ENCODE measurements at places on chromosomes 11 and 22. TPM values are rescaled to one million over a fixed set of nuclear protein-coding genes. Genes with fewer than 3 reads are reported as not detected.
A peak's percentile ranks its signal among the peaks of the same experiment; 100 is the strongest.

DNA sequence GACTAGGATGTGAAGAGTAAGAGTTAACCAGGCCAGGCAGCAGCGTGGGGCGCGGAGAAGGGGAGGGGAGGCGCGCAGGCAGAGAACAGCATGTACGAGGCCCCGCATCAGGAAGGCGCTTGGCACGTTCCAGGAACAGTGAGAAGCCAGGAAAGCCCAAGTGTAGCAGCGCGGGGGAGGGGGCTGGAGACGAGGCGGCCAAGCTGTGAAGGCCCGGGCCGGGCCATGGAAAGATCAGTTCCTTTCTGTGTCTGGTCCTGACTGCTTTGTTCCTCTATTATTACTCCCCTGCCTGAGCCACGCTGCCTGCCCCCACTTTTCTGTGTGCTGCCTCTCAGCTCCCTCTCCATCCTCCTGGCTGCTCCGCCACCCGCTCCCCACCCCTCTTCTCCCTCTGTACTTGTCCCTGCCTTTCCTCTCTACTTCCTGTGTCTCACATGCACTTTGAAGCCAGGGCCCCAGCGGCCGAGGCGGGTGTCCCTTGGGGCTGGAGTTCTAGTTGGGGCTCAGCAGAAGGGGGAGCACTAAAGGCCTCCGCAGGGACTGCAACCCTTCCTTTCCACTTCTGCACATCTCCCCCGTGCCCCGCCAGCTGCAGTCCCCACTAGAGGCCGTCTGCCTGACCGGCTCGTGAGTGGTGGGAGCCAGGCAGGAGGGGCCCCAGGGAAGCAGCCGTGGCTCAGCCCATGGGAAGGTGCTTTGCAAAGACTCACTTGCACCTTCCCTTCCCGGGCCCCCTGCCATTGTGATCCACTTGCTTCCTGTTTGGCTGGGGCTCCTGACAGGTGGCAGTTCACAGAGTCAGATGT, 63.7 kb downstream of the PRDM11 start:
- no peak overlapping the region for H3K4me3 ChIP-seq
- H3K4me1 ChIP-seq, result no peaks in the 10 kb centered on the region
- no peaks in the 10 kb centered on the region for H3K36me3 ChIP-seq
- DNase-seq, result peak; percentile 84
- no peaks in the 10 kb centered on the region for H3K27me3 ChIP-seq

DNA sequence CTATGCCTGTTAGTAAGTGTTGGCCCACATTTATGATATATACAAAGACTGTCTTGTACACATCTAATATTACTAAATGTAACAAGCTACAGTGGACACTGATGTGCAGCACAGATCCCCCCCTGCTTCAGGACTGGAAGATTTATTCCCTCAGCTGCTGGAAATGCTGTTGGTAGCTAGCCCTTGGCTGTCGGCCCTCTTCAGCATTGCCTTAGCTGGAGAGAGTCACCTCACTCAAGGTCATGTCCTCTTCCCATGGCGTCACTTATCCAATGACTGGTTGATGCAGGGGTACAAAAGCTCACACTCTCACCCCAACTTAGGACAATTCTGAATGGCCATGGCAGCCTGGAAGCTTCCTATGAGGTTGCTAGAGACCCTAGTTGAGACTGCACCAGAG, 312.7 kb downstream of the SOX6 start:
- no peak overlapping the region for H3K27ac ChIP-seq
- H3K36me3 ChIP-seq, result no peaks in the 10 kb centered on the region
- H3K4me1 ChIP-seq, result no peaks in the 10 kb centered on the region
- no peaks in the 10 kb centered on the region for H3K27me3 ChIP-seq
- H3K4me3 ChIP-seq, result no peak overlapping the region

GRCh38 chr11:6206456-6207180, 1.3 kb downstream of the C11orf42 start:
- H3K27me3 ChIP-seq, result no peaks in the 10 kb centered on the region
- no peaks in the 10 kb centered on the region for H3K4me1 ChIP-seq
- H3K36me3 ChIP-seq, result peaks cover 3% of the 10 kb centered on the region
- no peak overlapping the region for H3K27ac ChIP-seq
- DNase-seq, result peak; percentile 46

DNA sequence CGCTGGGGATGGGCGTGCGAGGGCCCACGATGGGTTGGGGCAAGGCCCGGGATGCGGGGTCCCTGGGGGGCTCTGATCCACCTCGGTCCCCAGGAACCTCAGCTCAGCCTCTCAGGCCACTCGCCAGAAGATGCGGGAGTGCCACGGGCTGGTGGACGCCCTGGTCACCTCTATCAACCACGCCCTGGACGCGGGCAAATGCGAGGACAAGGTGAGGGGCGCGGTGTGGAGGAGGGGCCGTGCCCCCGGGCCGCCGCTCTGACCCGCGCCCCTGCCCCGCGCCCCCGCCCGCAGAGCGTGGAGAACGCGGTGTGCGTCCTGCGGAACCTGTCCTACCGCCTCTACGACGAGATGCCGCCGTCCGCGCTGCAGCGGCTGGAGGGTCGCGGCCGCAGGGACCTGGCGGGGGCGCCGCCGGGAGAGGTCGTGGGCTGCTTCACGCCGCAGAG, 6.3 kb downstream of the PKP3 start:
- no peaks in the 10 kb centered on the region for H3K4me1 ChIP-seq
- no peak for DNase-seq
- H3K4me3 ChIP-seq, result no peak overlapping the region
- H3K36me3 ChIP-seq, result no peaks in the 10 kb centered on the region
- H3K27me3 ChIP-seq, result no peaks in the 10 kb centered on the region

GRCh38 chr11:2139123-2139521, at the start of gene IGF2:
IGF2 (minus strand) TSS chr11:2139389; CDS start chr11:2135523, 3,866 bp downstream.
- no peak within 1 kb of the TSS for H3K4me3 ChIP-seq
- no peak within 1 kb of the TSS for H3K27ac ChIP-seq
- DNase-seq, result peak; percentile 25
- no peaks in the 10 kb centered on the region for H3K4me1 ChIP-seq
- H3K36me3 ChIP-seq, result no peaks in the 10 kb centered on the region

The TH gene
- not detected for total RNA-seq

The GLYATL1 gene
- not detected for total RNA-seq

- DNase-seq, result no peak
- no peak overlapping the region for H3K27ac ChIP-seq
- H3K4me1 ChIP-seq, result no peaks in the 10 kb centered on the region
- no peaks in the 10 kb centered on the region for H3K27me3 ChIP-seq
- H3K36me3 ChIP-seq, result no peaks in the 10 kb centered on the region
Observed at GRCh38 chr11:111905411-111905810, 6.2 kb downstream of the CRYAB start.

DNA sequence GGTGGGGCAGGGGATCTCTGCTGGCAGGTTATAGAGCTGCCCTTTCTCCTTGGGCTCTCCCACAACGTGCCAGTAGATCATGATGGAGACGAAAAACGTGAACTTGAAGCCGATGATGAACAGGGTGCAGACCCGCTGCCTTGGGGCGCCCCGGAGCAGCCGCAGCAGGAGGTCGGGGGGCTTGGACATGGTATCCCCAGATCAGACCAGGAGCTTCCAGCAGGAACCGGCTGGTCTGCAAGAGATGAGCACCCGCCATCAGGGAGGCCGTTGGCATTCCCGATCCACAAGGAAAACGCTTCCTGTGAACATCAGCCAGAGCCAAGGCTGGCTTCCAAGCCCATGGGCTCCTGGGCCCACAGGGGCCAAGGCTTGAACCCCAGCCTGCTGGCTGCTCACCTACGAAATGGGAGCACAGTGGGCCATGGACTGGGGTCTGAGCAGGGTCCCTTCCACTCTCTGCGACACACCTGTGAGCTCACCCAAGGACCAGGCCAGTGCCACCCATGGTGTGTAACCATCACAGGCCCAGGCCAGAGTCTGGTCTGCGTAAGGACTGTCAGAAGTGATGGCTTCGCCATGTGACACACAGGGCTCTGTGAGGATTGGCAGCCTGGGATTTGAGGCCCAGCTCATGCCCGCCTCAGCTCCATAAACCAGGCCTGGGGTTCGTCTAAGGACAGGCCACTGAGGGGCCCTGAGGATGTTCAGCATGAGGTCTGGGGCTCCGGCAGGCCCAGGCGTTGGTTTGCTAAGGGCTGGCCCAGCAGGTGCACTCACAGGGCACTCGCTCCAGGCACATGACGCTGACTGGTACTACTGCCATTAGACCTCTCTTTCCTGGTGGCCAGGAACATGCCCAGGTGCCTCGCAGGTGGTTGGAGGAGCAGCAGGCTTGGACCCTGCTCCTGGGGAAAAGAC, 26.6 kb downstream of the A4GALT start:
- H3K27me3 ChIP-seq, result no peaks in the 10 kb centered on the region
- H3K4me1 ChIP-seq, result peaks cover 11% of the 10 kb centered on the region
- DNase-seq, result no peak
- no peak overlapping the region for H3K4me3 ChIP-seq
- H3K36me3 ChIP-seq, result peaks cover 3% of the 10 kb centered on the region

- H3K36me3 ChIP-seq, result no peaks in the 10 kb centered on the region
- no peak overlapping the region for H3K4me3 ChIP-seq
- DNase-seq, result peak; percentile 45
- H3K27ac ChIP-seq, result no peak overlapping the region
- no peaks in the 10 kb centered on the region for H3K27me3 ChIP-seq
- H3K4me1 ChIP-seq, result no peaks in the 10 kb centered on the region
Observed at GRCh38 chr11:31725176-31725575, 85.9 kb downstream of the PAX6 start.

GRCh38 chr11:84261707-84262106, 975.5 kb upstream of the CCDC90B start:
- no peak overlapping the region for H3K4me3 ChIP-seq
- no peaks in the 10 kb centered on the region for H3K4me1 ChIP-seq
- no peaks in the 10 kb centered on the region for H3K36me3 ChIP-seq
- H3K27me3 ChIP-seq, result no peaks in the 10 kb centered on the region
- DNase-seq, result no peak
- H3K27ac ChIP-seq, result no peak overlapping the region

DNA sequence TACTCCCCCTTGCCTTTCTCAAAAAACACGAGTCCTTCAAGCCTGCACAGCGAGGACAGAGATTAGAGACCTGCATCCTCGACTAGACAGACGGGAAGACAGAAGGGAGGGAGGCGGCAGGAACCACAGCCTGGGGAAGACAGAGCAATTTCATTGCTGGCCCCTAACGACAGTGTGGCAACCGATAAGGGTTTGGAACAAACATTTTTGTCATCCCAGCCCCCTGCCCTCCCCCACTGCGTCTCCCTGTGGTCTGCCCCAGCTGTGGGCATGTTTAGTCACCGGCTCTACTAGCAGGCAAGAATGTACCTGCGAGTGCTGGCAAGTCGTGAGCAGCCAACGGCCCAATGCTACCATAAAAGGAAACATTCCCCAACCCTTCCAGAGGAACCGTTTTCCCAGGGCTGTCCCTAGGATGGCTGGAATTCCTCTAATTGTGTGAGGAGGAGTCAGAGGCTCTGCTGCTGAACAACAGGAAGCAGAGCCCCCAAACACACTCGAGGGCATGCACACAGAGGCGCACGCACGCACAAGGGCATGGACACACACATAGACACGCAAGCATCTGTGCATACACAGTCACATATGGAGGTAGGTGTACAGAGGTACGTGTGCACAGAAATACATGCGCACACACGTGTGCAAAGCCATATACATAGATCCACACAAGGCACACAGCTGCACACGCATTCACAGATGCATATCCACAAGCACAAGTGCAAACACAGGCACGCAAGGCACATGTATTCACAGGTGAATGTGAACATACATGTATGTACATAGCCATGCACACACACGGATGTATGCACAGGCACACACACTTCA, 58.3 kb downstream of the MYH9 start:
- peaks cover 94% of the 10 kb centered on the region for H3K4me1 ChIP-seq
- H3K4me3 ChIP-seq, result no peak overlapping the region
- DNase-seq, result peak; percentile 94
- peak overlapping the region; percentile 98 for H3K27ac ChIP-seq

The GLB1L2 gene
- under 0.01 TPM for total RNA-seq

DNA sequence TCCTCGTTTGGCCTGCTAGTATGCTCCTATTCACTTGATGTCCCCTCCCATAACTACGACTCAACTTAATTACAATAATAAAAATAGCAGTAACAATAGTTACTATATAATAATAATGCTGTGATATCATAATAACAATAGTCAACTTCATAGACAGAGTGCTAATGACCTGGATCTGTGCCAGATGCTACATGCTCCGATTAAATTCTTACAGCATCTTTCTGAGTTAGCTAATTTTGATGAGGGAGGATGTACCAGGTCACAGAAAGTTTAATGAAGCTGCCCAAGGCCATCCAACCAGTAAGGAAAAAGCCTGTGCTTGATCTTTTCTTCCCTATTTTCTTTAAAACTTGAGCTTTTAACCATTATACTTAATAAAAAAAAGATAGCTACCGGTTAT, 413.4 kb upstream of the LRRC4C start:
- DNase-seq, result no peak
- H3K4me3 ChIP-seq, result no peak overlapping the region
- no peaks in the 10 kb centered on the region for H3K27me3 ChIP-seq
- H3K36me3 ChIP-seq, result no peaks in the 10 kb centered on the region

DNA sequence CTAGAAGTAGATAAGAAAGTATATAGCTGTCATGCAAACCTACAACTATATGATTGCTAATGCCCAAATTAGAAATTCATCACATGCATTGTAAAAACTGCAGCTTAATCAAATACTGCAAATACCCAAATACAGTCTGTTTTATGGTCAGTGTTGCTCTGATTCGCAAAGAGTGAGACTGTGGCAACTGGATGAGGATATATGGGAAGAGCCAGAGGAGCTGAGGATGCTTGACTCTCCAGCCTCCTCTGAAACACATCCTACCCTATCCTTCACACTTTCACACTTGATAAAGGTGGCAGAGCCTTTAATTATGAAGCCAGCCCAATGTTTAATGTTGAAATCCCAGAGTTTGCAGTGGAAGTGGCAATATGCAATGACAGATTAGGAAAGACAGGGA, 21.9 kb upstream of the OR2AT4 start:
- no peaks in the 10 kb centered on the region for H3K36me3 ChIP-seq
- no peak overlapping the region for H3K27ac ChIP-seq
- H3K4me3 ChIP-seq, result no peak overlapping the region

The UBQLNL gene
- under 0.01 TPM for total RNA-seq

- H3K4me3 ChIP-seq, result no peak overlapping the region
- no peak overlapping the region for H3K27ac ChIP-seq
- H3K36me3 ChIP-seq, result peaks cover 5% of the 10 kb centered on the region
- no peak for DNase-seq
Observed at GRCh38 chr22:20420157-20420842, 17.3 kb downstream of the SCARF2 start.

DNA sequence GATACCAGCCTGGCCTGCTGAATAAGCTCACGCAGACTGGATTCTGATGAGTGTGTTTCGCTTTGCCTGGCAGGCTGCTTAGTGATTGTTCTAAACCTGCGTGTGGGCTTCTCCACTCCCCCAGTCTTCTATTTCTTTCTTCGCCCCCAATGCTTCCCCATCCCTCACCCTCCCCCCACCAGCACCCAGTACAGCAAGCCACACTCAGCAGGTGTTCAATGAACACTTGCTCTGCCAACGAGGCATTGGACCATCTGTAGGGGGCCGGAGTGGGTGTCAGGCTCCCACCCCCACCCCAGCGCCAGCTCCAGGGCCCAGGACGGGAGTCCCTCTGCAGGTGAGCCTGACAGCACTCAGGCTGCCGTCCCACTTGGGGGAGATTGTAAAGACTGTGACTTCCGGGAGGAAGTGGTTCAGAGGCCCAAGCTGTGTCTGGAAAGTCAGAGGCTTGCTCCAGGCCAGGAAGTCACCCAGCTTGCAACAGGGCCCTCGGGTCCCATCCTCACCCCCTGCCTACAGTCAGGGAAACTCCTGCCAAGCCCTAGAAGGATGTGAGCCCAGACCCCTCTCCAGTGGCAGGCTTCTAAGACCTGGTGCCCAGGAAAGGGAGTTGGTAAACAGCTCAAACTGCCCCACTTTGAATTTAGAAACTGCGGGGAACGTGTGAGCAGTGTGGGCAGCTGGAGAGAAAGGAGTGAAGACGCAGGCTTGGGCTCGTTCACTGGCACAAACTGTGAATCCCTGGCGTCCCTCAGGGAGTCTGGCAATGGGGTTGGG, 66.3 kb upstream of the PRDM11 start:
- no peaks in the 10 kb centered on the region for H3K36me3 ChIP-seq
- peaks cover 1% of the 10 kb centered on the region for H3K27me3 ChIP-seq
- no peak overlapping the region for H3K27ac ChIP-seq
- H3K4me3 ChIP-seq, result no peak overlapping the region
- peaks cover 3% of the 10 kb centered on the region for H3K4me1 ChIP-seq

The MRGPRF gene
- total RNA-seq, result 84.2 TPM

Data from fibroblast of lung (primary cell).